ENCODE measurements at places on chromosomes 3 and 15. TPM values are rescaled to one million over a fixed set of nuclear protein-coding genes. Genes with fewer than 3 reads are reported as not detected.

DNA sequence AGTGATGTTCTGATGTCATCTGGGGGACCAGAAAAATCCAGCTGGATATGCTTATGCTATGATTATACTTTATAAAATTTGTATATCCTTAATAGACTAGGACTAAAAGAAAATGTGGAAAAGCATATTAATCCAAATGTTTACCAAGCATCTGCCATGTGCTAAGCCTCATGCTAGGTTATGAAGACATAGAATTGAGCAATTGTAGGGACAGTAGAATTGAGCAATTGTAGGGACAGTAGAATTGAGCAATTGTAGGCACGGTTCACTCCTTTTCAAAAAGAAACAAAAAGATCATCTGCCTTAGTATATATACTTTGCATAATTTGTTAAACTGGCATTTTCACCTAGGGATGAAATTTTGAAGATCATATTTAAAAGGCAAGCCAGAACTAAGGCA lies 18.3 kb downstream of the ABHD5 start:
- DNase-seq: no peak

- DNase-seq: no peak
Measured at GRCh38 chr3:129597087-129597999, 9.1 kb downstream of the PLXND1 start.

- no peak for DNase-seq
Measured at GRCh38 chr3:76941376-76941775, 98.5 kb upstream of the ROBO2 start.

The CLDN18 gene
- 0.39 TPM for polyA plus RNA-seq

The OXTR gene
- polyA plus RNA-seq: 9.4 TPM
